ENCODE measurements at places on chromosomes 1 and 21.

DNA sequence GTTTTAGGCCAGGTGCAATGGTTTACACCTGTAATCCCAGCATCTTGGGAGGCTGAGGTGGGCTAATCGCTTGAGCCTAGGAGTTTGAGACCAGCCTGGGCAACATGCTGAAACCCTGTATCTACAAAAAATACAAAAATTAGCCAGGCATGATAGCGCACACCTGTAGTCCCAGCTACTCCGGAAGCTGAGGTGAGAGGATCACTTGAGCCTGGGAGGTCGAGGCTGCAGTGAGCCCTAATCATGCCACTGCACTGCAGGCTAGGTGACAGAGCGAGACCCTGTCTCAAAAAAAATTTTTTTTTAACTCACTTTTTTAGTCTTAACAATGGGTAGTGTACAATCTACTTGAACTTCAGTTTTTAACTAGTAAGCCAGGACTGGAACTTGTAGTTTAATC lies 137.5 kb downstream of the HS2ST1 start:
- DNase-seq = no peak

GRCh38 chr1:228420968-228421826 lies 4.5 kb upstream of the TRIM17 start:
- DNase-seq = no peak

DNA sequence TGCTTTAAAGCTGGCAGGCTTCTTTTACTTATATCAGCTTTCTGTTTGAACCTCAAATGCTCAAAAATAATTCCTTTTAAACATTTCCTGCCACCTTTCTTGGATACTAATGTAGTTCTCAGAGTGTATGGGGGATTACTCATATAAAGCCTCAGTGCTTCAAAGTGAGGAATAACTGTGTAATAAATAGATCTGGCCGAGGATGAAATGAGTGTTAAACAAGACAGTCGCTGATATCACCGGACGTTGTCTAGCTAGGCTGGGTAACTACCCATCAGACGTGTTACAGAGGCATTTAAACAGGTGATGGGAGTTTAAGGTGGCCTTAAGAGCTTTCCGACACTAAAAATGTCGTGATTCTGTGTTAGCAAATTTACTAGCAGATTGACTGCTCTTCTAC lies 53.1 kb downstream of the VANGL2 start:
- DNase-seq = no peak

DNA sequence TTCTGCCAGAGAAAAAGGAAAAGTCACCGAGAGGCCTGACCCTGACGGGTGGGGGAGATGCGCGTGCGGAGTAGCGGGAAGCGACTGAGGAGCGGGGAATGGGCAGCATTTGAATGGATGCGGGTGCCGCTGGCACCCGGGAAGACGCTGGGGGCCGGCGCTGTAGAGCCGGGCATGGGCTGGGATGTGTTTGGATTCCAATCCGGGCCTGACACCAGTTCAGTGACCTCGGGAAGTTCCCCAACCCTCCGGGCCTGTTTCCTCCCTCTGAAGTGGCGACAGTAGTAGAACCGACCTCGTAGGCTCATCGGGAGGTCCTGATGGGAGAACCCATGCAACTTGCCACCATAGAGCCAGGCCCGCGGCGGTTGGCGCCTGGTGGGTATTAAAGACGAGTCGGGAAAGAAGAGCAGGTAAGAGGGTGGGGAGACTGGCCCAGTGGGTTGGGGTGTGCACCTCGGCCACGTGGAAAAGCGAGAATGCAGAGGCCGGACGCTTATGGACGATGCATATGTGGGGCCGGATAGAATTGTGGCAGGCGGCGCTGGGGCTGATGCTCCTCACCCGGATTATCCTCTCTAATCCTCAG lies 642 bp upstream of the SLC16A1 start:
- peak; percentile 9 for DNase-seq

- no peak for DNase-seq
Measured at GRCh38 chr1:91490501-91490900, 10.2 kb upstream of the CDC7 start.

GRCh38 chr1:198253259-198253658 lies 96.5 kb downstream of the NEK7 start:
- DNase-seq = no peak

DNA sequence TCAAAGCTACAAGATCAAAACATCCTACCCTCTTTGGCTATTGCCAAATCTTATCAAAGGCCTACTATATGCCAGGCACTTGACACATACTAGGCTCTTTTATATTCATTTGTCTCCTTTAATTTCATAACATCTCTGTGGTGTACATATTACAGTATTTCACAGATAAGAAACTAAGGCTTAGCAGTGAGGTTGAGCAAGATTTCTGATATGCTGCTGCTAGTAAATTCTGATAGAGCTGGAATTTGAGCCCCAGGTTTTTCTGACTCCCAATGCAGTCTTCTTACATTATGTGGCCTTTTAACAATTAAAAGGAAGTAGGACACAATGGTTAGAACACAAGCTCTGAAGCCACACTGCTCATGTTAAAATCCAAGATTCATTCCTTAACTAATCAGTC lies 16.8 kb downstream of the CCDC185 start:
- DNase-seq = no peak

DNA sequence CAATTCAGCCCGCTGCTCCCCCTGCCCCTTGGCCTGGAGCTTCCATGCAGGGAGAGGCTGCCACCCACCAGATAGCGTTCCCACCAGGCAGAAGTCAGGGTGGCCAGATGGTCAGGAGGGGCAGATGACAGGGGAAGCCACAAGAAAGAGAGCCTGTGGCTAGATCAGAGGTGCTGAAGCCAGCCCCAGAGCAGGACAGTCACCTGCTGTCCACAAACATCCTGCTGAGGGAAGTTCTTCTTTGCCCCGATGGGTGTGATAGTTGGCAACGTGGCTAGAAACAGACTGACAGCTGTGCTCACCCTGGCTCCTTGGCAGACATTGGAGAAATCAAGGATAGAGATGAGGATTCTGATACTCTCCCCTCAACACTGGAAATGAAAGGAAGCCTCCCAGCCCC lies 27.2 kb upstream of the SRP9 start:
- no peak for DNase-seq

- no peak for DNase-seq
Measured at GRCh38 chr1:170670802-170671628, 7.1 kb downstream of the PRRX1 start.

- peak; percentile 58 for DNase-seq
Measured at GRCh38 chr1:110460253-110461220, 9.6 kb downstream of the PROK1 start.

DNA sequence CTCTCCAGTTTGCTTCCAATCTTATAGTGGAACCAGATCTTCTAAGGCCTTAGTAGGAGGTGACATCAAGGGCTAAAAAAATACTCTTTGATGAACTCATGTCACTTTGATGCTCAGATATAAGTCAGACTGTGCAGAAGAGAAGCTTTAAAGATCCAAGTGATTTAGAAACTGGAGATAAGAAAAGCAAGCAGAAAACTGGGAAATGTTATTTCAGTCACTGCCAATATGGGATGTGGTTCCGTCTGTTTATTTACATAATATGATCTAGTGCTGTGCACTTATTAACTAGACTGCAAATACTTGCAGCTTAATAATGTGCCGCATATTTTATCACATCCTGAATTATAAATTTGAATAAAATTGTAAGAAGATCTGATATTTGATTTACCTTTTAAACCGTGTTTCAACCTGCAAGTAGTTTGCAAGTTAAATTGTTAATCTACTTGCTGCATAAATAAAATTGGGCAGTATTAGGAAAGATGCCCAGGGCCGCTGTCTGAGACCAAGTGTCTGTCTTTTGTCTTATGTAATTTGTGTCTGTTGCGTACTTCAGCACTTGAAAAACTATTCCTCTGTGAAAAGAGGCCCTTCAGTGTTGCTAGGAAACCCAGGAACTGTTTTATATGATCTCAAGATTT lies 29.6 kb downstream of the CXADR start:
- DNase-seq = no peak

- no peak for DNase-seq
Measured at GRCh38 chr1:174197547-174197946, 38.2 kb downstream of the RABGAP1L start.

DNA sequence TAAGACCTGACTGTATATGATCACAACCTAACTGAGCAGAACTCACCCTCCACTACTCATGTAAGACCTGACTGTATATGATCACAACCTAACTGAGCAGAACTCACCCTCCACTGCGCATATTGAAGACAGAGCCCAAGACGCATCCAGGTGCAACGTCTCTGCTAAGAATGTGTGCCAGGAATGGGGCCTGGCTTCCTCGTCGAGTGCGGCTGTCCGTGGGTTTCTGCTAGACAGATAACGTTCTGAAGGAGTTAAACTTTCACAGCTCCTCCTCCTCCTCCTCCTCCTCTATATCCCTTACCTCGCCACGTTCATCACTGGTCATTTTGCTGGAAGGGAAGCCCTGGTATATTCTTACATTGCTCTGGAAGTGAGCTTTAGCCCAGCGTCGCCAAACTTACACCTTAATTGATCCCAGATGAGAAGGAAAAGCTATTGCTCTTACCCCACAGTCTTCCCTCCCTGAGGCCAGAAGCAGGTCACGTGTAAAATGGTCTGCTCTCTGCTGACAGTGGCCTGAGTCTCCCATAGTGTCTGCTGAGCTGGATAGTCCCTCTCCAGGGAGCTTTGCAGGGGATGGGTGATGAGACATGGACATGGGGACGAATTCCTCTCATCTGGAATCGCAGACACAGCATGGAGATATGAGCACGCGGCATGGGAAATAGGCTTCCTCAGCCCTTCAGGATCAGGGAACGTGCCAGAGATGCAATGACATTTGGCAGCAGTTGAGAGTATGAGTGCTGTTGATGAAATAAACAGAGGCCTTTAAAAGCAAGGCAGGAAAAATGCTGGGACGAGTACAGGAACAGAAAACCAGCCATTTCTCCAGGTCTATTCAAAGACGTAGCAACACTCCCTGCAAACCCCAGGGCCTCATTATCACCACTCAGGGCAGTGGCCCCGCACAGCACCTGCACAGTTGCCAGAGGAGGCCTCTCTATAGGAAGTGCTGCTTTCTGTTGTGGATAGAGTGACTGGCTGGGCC lies 528.1 kb downstream of the KIF26B start:
- no peak for DNase-seq

- DNase-seq = no peak
Measured at GRCh38 chr1:15362096-15362736, 47.5 kb upstream of the EFHD2 start.

- no peak for DNase-seq
Measured at GRCh38 chr1:244965185-244966030, 101.1 kb upstream of the HNRNPU start.

- DNase-seq = no peak
Measured at GRCh38 chr1:93219443-93219842, 38.9 kb downstream of the CCDC18 start.

GRCh38 chr1:178143730-178144690 lies 50.1 kb downstream of the RASAL2 start:
- no peak for DNase-seq

DNA sequence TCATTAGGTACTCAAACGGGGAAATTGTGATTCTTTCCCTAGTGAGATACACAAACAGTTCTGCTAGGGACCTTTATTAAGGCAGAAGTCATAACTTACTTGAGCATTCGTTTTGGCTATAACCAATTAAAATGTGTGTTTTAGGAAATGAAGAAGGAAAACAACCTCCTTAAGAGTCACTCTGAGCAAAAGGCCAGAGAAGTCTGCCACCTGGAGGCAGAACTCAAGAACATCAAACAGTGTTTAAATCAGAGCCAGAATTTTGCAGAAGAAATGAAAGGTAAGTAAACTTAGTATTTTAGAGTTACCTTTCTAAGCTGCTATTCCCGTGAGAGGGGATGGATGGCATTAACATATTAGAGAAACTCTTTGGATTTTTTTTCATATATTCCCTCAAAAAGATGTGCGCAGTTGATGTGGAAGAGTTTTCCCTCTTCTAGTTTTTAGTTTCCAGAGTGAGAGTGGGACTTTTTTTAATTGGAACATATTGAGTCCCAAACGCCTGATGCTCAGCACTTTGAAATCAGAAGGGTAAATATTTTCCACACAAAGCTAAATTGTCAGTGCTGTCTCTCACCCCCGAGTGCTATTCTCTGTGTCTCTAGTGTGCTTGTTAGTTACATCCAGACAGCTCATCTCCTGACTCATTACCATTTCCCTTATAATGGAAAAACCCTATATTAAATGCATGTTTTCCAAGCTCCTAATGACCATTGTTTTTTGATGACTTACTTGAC lies 34.9 kb downstream of the CENPF start:
- DNase-seq = no peak

DNA sequence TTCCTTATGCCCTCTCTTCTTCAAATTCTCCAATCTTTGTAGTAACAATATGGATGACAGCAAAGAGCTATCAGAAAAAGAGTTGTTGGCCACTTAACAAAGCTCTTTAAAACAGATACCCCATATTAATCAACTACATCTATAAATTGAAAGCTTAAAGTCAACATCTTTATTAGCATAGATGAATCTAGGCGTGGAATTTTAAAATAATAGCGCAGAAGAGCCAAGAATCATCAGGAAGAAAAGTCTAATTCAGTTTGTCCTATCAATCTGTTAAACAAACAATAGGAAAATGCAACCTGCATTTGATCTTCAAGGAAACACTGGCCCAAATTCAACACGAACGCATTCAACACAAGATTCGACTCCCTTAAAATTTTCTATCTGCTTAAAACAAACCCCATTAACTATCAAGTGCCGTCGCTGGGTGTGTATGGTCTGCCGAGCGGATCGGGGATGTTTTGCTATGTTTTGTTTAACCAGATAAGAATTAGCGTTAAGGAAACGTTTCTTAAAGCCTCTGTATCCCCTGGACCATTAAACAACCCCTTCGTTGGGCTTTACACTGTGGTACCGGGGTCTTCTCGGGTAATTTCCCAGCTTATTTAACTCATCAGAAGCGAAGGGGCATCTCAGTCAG lies 1.0 kb downstream of the LYST start:
- no peak for DNase-seq

- no peak for DNase-seq
Measured at GRCh38 chr1:113812661-113813135, 422 bp upstream of the RSBN1 start.

DNA sequence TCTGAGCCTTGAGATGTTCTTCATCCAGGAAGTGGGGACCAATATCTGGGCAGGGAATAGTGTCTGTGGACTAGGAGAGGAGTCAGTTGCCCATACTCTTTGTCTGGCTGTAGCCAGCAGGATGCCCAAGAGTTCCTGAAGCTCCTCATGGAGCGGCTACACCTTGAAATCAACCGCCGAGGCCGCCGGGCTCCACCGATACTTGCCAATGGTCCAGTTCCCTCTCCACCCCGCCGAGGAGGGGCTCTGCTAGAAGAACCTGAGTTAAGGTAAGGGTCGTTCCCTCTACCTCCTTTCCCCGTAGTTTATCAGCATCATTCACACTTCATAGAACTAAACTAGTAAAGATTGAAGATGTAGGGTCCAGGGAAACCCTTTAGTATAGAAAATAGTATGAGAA lies 3.4 kb upstream of the PPOX start:
- no peak for DNase-seq

GRCh38 chr1:93061895-93062792 lies 16.9 kb upstream of the MTF2 start:
- DNase-seq = no peak

- DNase-seq = no peak
Measured at GRCh38 chr1:236888903-236889302, 93.8 kb downstream of the MTR start.

- no peak for DNase-seq
Measured at GRCh38 chr1:239765163-239765562, 326.5 kb upstream of the FMN2 start.

Measured in stimulated activated CD8-positive, alpha-beta memory T cell treated with anti-CD3 and anti-CD28 coated beads, Interleukin-4, amount 100 ng/mL, for 4 hours (primary cell).